ENCODE measurements at places on chromosomes 7 and 10. TPM values are rescaled to one million over a fixed set of nuclear protein-coding genes. Genes with fewer than 3 reads are reported as not detected.

- no peaks in the 10 kb centered on the region for H3K36me3 ChIP-seq
- H3K4me1 ChIP-seq = peaks cover 41% of the 10 kb centered on the region
- DNase-seq = no peak
- H3K27ac ChIP-seq = peak overlapping the region; percentile 7
- H3K27me3 ChIP-seq = no peaks in the 10 kb centered on the region
These were observed 38.6 kb downstream of the RSBN1L start for GRCh38 chr7:77734659-77735421.

- no peak overlapping the region for H3K4me3 ChIP-seq
- no peak for DNase-seq
- H3K27me3 ChIP-seq = no peaks in the 10 kb centered on the region
- H3K4me1 ChIP-seq = peaks cover 63% of the 10 kb centered on the region
These were observed 4.4 kb downstream of the FRAT1 start for GRCh38 chr10:97323501-97323900.

Gene GBX1
- total RNA-seq = not detected

Gene POLR1F
- total RNA-seq = 25.3 TPM

Gene TMEM178B
- not detected for total RNA-seq

Gene SLC12A9
- 16.6 TPM for total RNA-seq

GRCh38 chr7:80624763-80625162 is 13.7 kb upstream of the CD36 start:
- DNase-seq = peak; percentile 59
- no peaks in the 10 kb centered on the region for H3K36me3 ChIP-seq
- no peak overlapping the region for H3K27ac ChIP-seq
- H3K27me3 ChIP-seq = no peaks in the 10 kb centered on the region

- H3K27ac ChIP-seq = no peak overlapping the region
- no peak overlapping the region for H3K4me3 ChIP-seq
- no peaks in the 10 kb centered on the region for H3K27me3 ChIP-seq
- H3K4me1 ChIP-seq = peaks cover 58% of the 10 kb centered on the region
These were observed 3.2 kb downstream of the UFSP1 start for GRCh38 chr7:100886142-100886935.

Gene ZNF425
- 0.97 TPM for total RNA-seq

- DNase-seq = no peak
- peaks cover 9% of the 10 kb centered on the region for H3K27me3 ChIP-seq
- no peaks in the 10 kb centered on the region for H3K36me3 ChIP-seq
- H3K27ac ChIP-seq = no peak overlapping the region
- H3K4me1 ChIP-seq = no peaks in the 10 kb centered on the region
These were observed 78.1 kb upstream of the HABP2 start for GRCh38 chr10:113474752-113475151.

DNA sequence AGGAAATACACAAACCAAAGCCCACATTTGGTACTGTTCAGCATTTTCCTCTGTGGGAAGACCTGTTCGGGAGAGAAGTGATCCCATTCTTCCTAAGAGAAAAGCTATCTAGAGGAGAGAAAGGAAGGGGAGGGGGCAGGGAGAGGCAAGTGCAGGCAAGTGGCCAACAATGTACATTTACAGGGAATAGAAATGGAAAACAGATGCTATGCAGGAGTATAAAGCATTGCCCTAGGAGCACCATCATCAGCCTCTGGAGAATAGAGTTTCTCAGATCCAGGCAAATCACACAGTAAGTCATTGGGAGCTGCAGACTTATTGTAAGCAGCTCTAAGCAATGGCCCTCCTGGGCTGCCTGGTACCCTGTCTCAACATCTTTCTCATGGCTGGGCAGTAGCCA is 424.4 kb upstream of the AUTS2 start:
- no peaks in the 10 kb centered on the region for H3K27me3 ChIP-seq
- no peaks in the 10 kb centered on the region for H3K36me3 ChIP-seq
- no peak for DNase-seq
- H3K4me1 ChIP-seq = no peaks in the 10 kb centered on the region
- no peak overlapping the region for H3K4me3 ChIP-seq

GRCh38 chr7:121504482-121504881 is 108.4 kb upstream of the FAM3C start:
- no peaks in the 10 kb centered on the region for H3K36me3 ChIP-seq
- H3K4me1 ChIP-seq = no peaks in the 10 kb centered on the region

Gene C10orf62
- 0.28 TPM for total RNA-seq

DNA sequence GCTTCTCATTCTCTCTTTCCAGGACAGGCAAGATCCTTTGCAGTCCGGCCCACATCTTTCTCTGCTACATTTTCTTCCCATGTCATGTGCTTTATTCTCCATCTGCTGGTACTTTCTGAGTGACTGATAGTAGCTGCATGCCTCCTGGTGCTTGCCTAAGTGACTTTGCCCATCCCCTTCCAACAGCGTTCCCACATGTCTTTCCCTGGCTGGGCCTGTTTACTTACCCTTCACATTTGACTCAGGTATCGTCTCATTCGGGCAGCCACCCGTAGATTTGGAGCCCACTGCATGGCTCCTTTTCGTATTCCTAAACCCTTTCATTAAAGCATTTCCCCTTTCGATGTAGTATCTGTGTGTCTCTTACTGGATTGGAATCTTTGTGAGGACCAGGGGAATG is 24.6 kb downstream of the TYW1 start:
- H3K27ac ChIP-seq = no peak overlapping the region
- peaks cover 10% of the 10 kb centered on the region for H3K36me3 ChIP-seq
- H3K27me3 ChIP-seq = no peaks in the 10 kb centered on the region
- no peak overlapping the region for H3K4me3 ChIP-seq

Gene ANAPC16
- 95.6 TPM for total RNA-seq

Gene UNCX
- not detected for total RNA-seq

Gene GLCCI1
- 1.7 TPM for total RNA-seq

DNA sequence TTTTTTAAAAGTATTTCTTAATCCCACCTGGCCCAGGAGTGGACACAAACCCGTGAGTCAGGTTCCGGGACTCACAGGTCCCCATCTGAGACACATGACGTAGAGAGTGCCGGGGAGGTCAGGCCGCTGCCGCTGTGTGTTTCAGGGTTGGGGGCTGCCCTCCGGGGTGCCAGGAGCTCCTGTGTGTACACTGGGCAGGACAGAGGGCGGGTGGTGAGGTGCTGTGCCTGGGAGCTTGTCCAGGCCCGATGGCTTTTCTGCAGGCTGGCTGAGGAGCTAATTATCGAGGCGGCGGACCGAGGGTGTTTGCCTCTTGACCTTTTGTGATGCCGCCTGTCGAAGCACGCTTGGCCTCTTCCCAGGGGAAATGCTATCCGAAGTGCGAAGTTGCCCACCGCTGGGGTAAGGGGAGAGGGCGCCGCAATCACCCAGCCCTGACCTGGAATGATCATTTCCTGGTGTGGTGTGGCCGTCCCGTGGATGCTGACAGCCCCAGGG is 42.1 kb downstream of the FOXL3 start:
- no peak overlapping the region for H3K4me3 ChIP-seq
- H3K27ac ChIP-seq = no peak overlapping the region
- H3K4me1 ChIP-seq = peaks cover 34% of the 10 kb centered on the region
- DNase-seq = no peak
- no peaks in the 10 kb centered on the region for H3K36me3 ChIP-seq
- peaks cover 1% of the 10 kb centered on the region for H3K27me3 ChIP-seq

Gene C10orf71
- not detected for total RNA-seq

DNA sequence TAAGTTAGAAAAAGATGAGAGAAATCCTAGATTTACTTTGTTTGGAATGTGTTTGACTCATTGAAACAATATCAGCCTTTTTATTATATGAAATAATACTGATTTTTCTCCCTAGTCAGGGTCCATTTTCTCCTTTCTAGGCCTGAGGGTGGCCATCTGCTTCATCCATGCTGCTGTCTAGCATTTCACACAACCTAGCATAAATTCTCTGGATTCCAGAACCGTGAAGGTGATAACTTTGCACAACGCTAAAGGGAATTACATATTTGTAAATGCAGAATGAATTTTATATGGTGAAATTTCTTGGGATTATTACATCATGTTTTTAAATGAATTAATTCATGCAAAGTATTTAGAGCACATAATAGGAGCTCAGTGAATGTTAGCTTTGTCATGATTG is 505.1 kb downstream of the INHBA start:
- no peak for DNase-seq
- no peaks in the 10 kb centered on the region for H3K4me1 ChIP-seq
- no peaks in the 10 kb centered on the region for H3K36me3 ChIP-seq
- no peaks in the 10 kb centered on the region for H3K27me3 ChIP-seq
- no peak overlapping the region for H3K27ac ChIP-seq

All from HepG2 (cell line).